ENCODE measurements at places on chromosomes 2 and 18.
A peak's percentile ranks its signal among the peaks of the same experiment; 100 is the strongest.

DNA sequence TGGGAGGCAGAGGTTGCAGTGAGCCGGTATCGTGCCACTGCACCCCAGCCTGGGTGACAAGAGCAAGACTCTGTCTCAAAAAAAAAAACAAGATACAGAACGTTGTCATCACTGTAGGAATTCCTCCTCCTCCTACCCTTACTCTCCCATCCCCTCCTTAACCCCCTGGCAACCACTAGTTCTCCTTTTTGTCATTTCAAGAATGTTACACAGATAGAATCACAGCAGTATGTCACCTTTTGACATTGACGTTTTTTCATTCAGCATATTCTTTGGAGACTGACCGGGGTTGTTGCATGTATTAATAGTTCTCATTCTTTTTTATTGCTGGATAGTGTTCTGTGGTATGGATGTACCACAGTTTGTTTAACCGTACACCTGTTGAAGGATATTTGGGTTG lies 32.4 kb downstream of the TTLL4 start:
- no peak for DNase-seq

GRCh38 chr18:62954366-62954765 lies 239.0 kb downstream of the PHLPP1 start:
- DNase-seq, result peak; percentile 33

DNA sequence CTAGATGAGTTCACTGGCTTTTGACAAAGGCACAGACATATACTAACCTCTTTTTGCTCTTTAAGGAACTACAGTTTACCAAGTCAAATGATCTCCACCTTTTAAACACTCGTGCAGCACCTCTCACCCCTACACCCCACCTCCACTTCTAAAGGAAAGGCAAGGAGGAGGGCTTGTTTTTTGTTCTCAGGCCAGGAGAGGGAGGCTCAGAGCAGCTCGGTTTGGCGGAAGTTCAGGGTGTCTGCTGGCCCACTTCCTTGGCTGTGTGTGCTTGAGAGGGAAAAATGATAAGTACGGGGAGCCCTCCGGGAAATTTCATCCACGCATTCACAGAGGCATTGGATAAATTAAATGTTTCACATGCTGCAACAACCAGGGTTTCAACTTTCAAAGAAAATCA lies 667.9 kb downstream of the BCL11A start:
- no peak for DNase-seq

DNA sequence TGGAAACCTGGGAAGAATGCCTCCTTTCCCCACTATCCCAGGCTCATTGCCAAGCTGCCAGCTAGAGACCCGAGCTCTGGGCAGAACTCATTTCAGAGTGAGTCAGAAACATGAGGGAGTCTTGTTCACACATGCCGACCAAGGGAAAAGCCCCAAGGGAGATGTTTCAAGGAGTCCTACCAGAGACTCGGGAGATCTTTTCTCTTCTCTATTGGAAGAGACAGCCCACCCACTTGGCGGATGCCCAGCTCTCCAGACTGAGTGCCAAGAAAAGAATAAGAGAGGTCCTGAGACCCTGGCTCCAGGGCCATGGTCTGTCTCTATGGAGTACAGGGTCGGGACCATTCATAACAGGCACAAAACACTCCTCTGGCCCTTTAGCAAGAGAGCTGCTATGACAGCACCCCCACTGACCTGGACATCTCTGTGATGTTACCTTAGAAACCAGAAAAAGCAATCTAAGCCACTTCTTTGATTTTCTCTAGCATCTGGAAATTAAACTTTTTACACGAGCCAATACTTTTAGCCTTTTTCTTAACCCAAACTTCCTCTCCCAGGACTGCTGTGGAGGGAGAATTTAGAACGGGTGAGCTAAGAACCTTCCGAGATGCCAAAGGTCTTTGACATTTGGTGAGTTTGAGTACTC lies 18.5 kb upstream of the IGFBP5 start:
- DNase-seq, result no peak

DNA sequence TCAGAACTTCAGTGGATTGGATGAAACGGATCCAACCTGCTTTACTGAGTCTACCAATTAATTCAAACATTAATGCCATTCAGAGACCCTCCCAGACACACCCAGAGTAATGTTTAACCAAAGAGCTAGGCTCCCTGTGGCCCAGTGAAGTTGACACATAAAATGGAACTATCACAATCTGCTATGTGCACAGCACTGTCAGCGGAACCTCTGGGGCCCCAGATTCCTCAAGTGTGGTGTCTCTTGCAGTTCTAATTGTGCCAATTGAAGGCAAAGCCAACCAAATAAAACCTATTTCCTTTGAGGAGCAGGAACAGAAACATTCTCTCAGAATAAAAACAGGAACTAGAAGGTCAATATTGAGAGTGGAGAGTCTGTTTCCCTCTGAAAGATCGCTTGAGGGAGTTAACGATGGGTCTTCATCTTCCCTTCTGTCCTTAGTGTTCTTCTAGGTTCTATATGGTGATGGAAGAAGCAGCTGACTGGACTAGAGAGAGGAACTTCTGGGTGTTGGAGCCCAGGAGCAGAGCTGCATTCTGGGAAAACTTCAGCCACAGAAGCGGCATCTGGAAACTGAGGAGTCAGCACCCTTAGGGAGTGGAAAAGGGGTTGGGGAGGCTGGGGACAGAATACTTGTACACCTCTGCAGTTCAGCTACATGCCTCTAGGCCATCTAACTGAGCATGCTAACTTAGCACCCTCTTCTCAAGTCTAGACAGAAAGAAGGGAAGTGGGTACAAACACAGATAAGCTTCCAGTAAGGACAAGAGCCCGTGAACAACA lies 174.4 kb upstream of the FBXO11 start:
- DNase-seq, result no peak

GRCh38 chr2:54666131-54666633 lies 57.3 kb upstream of the EML6 start:
- DNase-seq, result no peak

DNA sequence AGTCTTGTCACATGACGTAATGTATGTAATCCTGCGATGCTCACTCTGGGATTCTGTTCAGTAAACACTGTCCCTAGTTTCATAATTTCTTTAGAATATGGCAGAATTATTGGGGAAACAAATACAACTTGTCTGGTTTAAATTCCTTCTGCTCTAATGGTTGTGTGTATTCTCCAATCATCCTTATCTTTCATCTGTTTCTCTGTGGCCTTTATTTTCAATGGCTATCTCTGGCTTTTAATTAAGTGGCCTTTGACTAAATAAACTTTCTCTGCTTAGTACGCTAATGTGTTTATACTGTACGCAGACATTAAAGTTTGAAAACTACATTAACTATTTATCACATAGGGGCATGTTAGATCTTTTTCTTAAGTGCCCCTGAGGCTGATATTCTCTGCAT lies 40.9 kb downstream of the CDH7 start:
- no peak for DNase-seq

GRCh38 chr2:43019536-43020183 lies 206.7 kb downstream of the ZFP36L2 start:
- no peak for DNase-seq

DNA sequence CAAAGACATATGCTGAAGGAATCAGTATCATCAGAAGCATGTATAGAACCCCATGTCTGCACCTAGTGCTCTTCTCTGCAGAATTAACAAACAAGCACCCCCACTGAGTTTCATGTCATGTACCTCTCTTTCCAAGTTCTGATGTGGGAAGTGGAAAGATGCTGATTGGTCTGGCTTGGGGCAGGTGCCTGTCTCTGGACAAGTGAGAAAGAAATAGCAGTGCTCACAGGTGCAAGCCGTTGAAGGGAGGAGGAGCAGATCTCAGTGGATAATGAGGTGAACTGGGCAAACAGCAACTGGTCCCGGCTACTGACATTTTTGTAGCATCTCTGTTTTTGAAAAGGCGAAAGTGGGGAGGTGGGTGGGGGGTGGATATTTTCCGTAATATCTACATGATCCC lies 17.5 kb upstream of the ACVR1 start:
- DNase-seq, result no peak

DNA sequence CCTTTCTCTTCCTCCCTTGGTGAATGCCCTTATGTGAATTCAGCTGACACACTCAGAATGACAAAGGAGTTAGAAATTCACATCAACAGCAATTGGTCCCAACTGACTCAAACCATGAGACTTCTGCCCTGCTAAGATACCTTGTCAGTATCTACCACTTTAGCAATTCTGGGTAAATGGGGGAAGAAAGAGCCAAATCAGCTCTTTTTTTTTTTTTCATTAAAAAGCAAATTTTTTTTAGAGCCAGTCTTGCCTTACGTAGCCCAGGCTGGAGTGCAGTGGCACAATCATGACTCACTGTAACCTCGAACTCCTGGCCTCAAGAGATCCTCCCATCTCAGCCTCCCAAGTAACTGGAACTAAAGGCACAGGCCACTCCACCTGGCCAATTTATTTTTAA lies 1.7 kb upstream of the PPP4R1 start:
- no peak for DNase-seq

GRCh38 chr2:218991674-218992168 lies 1.5 kb downstream of the CRYBA2 start:
- DNase-seq, result no peak

DNA sequence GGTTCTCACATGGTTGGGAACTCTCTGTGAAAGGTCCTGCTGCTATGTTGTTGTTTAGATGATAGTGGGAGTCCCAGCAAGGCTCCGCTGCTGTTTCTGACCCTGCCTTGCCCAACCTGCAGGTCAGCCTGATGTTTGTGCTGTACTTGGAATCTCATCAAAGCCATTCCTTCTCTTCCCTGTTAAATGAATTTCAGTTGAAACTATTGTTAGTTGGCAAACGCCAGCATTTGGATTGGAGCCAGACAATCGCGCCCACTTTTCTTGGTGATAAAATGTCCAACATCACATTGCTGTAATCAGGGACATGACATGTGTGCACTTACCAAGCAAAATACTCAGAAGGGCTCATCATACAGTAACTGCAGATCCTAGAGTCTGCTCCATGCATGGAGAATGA lies 12.8 kb upstream of the TWSG1 start:
- DNase-seq, result no peak

- DNase-seq, result no peak
Measured at GRCh38 chr2:54516842-54517241, 60.7 kb downstream of the SPTBN1 start.

GRCh38 chr18:3590096-3590630 lies 140.2 kb downstream of the TGIF1 start:
- no peak for DNase-seq

DNA sequence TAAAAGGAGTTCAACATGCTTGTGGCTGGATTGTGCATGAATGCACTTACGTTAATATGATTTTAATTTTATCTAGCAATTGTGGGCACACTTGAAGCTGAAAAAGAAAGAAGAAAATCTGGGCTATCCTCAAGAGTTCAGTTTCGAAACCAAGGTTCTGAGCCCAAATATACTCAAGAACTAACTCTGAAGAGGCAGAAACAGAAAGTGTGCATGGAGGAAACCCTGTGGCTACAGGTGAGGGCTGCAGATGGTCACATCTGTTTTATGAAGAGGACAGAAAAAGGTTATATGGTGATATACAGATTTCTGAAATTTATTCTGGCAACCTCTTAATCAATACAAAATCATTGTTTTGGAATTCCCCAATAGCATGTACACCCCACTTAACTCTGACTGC lies 57.3 kb downstream of the ITGA6 start:
- no peak for DNase-seq

- no peak for DNase-seq
Measured at GRCh38 chr2:237874585-237875161, 15.2 kb downstream of the RAMP1 start.
